GM12865 (cell line): ENCODE measurements at places on chromosomes 1 and 21.

DNA sequence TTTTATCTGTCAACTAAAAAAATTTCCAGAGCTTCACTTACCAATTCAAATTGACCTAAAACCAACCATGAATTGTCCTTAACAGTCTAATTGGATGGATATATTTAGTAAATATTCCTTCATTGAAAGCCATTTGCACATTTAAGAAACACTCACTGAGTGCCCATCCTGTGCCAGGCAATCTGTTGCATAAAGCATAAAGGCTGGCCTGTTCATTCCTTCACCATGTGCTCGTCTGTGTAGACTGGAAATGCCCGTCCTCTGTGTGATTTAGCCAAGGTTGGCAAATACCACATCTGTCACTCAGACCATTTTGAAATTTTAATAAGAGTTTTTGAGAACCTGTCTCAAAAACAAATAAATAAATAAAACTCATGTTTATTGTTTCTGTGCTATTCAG, 57.1 kb downstream of the ZNF684 start:
- no peak for DNase-seq

DNA sequence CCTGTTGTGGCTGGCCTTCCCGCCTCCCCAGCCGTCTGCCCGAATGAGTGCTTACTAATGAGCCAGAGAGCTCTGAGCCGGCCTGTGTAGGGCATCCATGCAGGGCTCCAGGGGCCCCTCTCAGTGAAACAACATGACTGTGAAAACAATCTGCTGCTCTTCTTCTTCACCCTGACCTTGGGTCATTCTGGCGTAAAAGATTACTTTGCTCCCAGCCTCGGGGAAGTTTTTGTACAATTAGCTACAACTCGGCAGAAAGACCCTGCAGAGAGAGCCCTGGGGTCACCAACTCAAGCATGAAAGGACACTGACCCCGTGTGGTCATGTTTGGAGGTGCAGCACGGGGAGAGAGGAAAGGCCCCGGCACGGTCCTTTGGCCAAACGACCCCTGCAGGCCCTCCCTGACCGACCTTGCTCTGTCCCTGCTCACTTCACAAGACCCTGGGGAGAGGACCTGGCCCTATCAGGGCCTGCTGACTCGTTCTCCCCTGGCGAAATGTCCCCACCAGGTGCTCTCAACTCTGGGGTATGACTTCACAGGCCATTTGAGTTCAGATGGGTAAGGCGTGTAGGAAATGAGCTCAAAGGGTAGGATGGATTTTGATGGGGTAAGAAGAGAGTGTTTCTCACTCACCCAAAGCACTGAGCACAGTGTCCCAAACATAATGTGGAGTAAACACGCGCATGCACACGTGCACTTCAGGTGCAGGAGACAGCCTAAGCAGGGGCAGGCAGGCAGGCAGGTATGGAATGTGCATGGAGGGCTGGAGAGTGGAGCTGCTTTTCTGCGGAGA, 22.9 kb upstream of the FAM20B start:
- DNase-seq = peak; percentile 71

- no peak for DNase-seq
Measured at GRCh38 chr1:99551812-99552614, 93.9 kb upstream of the PALMD start.

DNA sequence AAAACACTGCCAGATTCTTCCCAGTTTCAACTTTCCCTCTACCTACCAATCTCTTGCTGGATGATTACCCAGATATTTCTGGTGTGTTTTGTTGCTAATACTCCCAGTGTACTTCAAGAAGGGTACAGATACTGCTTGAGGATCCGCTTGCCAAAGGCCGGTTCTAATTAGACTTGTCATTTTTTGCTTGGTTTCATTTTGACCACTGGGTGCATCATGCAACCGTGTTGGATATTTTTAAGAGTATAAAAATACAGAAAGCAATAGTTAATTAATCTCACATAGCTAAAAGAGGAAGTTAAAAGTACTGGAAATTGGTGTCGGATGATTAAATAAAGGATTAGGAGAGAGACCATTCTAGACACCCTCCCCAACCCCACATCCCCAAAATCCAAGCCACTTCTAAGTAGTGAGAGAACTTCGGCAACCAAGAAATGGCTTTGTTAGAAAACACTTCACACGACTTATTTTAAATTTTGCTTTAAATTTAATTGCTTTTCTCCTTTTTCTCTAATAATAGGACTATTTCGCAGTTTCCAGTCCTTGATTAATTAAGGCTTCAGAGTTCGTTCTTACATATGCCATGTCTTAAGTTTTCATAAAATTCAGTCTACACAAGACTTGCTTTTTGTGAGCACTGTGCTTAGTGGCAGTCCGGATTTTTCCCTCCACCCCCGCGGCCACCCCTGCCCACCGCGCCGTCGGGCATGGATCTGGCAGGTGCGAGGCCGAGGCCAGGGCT, 2.5 kb upstream of the CDKN2C start:
- peak; percentile 61 for DNase-seq

- DNase-seq = no peak
Measured at GRCh38 chr1:241644259-241644658, 4.1 kb upstream of the CHML start.

DNA sequence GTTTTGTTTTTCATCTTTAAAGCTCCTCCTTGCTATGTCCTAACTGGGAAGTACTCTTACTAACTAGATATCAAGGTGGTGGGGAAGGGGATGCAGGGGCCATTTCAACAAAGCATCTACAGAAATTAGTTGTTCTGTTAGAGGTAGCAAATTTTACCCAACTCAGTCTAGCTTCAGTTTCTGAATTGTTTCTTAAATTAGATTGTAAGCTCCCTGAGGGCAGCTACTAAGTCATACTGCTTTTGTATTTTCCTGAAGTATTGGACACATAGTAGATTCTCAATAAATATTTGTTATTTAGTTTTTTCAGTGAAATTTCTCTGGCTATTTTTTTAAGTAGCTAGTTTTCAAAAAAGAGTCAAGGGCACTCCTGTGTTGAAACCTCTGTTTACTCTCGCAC, 1.8 kb downstream of the UBAP2L start:
- DNase-seq = no peak

- no peak for DNase-seq
Measured at GRCh38 chr1:224879162-224879803, 50.2 kb upstream of the DNAH14 start.

- no peak for DNase-seq
Measured at GRCh38 chr1:6272452-6272851, 11.6 kb upstream of the GPR153 start.

GRCh38 chr1:196515904-196516303, 92.3 kb downstream of the KCNT2 start:
- DNase-seq = no peak

- DNase-seq = peak; percentile 65
Measured at GRCh38 chr1:154497026-154497806, 4.8 kb upstream of the TDRD10 start.

- peak; percentile 74 for DNase-seq
Measured at GRCh38 chr1:234212764-234213657, 160.2 kb upstream of the COA6 start.

GRCh38 chr1:157201767-157202166, 63.6 kb upstream of the ETV3 start:
- DNase-seq = no peak

DNA sequence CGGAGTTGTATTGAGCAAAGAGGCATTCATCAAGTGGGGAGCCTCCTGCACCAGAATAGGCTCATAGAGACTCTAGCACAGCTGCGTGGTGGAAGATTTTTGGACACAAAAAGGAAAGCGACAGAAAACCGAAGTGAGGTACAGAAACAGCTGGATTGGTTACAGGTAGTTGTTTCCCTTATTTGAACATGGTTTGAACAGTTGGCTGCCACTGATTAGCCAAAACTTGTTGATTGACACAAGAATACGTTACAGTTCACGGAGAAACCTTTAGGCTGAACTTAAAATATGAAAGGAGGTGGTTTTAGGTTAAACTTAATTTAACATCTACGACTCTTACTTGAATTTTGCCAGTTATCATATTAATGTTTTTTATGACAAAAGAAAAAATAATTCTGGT, 89.1 kb downstream of the ZNF326 start:
- DNase-seq = no peak

DNA sequence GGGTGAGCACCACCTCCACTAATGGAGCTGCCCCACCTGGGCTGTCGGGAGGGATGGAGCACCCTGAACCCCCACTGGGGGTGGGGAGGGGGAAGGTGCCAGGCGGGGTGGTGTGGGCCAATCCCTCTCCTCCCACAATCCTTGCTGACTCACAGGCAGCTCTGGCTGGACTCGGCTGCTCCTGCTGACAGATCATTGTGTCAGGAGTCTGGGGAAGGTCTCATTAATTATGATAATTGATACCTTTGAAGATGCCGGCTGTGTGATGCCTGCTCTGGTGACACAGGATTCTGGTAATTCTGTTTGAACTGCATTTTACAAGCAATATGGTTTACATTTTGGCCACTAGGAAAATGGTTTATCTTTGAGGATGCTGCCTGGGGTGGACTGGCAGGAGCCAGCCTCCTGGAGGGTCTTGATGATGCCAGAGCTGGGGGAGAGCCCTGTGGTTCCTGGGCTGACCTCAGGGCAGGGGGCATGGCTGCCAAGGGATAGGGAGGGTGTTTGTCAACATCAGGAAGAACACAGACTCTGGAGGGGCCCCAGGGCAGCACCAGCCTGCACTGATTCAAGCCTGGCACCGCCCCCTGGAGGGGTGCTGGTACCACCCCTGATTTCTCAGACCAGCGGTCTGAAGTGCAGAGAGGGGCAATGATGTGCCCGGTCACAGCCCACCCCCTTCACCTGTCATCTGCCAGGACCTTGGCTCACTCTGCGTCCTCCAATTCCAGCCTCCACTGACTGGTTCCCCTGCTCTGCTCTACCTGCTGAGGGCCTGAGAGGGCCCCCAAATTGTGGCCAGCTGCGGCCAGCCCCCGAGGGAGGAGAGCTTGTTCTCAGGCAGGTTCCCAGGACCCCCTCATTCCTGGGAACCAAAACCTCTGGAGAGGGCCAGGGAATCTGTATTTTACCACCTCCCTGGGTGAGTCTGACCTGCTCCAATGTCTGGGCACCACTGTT, 338.8 kb downstream of the MATN1 start:
- no peak for DNase-seq

GRCh38 chr1:228293393-228293792, 85.5 kb downstream of the OBSCN start:
- DNase-seq = no peak
